CD14-positive monocyte (primary cell): ENCODE measurements at places on chromosomes 5 and 9.

GRCh38 chr9:121386442-121387175, 16.6 kb upstream of the STOM start:
- no peak for DNase-seq

DNA sequence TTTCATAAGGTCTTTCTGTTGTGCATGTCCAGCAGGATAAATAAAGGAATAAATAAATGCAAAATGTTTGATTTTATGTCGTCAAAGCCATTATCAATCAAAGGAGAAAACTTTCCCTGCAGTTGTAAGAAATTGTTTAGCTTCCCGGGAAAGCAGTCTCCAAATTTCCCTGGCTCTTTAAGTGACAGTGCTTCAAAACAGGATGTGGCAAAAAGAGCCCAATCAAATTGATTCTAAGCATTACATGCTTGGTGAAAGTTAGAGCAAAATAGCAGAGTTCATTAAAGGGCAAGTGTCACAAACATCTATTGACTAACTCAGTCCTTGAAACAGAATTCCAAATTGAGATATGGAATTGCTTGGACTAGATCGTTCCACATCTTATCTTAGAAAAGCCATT, 704.1 kb downstream of the PRELID2 start:
- DNase-seq, result no peak

DNA sequence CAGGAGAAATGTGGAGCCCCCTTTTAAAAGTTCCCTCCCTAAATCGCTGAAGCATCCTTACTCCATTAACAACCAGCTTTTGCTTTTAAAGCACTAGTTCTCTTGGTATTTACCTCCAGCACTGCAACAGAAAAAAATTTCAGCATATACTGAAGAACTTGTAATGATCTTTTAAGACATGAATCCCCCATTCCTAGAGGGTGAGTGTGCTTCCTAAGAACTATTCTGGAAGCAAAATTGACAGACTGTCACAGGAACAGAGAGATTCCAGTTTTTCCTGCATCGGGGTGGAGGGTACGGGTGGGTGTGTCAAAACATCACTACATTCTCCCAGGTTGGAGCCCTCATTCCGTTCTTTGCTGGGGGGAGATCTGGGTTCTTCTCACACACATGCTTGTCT, 151.9 kb downstream of the EBF1 start:
- no peak for DNase-seq

DNA sequence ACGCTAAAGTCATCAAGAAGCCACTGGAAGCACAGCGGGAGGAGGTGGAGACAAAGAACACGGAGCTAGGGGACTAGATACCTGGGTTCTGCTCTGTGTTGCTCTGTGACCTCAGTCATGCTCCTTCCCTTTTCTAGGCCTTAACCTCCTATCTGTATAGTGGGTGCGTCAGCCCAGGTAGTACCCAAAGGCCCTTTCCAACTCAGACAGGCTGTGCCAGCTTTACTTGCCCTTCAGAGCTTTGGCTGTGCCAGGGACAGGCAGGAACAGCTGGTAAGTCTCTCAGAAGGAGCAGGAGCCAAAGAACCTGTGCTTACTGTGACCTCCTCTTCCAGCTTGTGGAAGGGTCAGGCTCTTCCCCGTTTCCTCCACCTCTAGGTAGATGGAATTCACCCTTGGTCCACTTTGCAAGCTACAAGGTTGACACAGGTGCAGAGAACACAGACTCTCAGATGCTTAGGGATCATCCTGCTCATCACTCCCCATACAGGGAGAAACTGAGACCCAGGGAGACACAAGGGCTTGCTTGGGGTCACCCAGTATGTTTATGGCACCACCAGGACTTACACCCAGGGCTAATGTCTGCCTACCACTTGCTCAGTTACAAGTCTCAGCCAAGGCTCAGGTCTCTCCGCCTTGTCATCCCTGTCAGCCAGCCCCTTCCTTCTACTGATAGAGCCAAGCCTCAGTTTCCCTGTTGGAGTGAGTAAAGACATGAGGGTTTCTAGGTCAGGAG, 1.7 kb downstream of the CCDC69 start:
- no peak for DNase-seq

GRCh38 chr9:37784616-37785483, at the start of gene EXOSC3:
Gene EXOSC3, minus strand, starts transcription at chr9:37785064. Its CDS starts 20 bp downstream, at chr9:37785044.
- peak; percentile 90 for DNase-seq

DNA sequence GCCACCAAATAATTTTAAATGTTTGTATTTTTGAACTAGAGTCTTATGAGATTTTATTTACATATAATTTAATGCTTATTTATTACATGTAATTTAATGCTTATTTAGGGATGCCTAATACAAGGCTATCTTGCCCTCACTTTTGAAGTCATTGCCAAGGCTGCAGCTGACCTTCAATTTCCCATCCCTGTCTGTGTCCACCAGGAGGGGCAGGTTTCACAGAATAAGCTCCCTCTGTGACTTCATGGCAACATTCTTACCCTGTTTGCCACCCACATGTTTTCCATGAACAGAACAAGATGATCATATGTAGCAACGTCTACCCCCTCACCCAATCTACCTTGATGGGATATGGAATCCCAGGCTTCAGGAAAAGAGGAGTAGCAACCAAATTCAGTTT, 27.0 kb downstream of the C5 start:
- DNase-seq, result no peak

DNA sequence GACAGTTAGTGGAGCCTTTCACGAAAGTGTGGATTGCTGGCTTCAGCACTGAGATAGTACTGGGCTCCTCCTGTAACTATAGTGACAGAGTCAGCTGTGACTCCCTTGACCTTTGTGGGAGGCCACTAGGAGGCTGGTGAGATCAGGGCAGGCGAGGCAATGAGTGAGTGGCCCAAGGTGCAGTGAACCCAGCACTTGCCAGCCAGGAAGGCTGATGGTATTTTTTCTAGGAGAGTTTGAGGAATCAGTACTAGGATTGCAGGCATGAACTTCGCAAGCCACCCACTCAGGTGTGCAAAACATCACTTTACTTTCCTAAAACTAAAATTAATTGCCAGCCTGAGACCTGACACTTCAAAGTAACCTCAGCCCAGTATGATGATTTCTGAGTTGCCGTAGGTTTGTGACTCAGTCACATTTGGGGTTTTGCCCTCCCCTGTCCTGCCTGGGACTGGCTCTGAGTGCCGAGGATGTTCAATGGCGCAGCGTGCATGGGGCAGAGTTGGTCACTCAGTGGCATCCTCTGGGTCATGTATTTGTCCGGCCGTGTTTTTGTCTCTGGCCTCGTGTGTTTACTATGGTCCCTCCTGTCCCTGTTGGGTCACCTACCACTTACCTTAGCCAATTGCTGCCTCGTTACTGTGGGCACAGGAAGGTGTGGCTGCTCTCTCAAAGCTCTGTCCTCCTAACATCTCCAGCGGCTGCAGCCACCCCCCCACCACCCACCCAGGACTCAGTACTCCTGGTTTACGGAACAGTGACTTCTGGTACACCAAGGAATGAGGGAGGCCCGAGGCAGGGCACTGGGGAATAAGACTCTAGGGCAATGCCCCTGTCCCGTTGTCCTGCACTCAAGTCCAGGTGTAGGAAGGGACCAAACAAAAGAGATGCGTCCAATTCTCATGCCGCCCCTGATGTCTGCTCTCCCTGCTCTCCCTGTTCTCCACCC, 67.2 kb downstream of the IL31RA start:
- no peak for DNase-seq

GRCh38 chr5:176731506-176732160, 78.7 kb upstream of the UNC5A start:
- DNase-seq, result no peak
